Astrocyte of the hippocampus (primary cell): ENCODE measurements at places on chromosomes 2 and 18.
A peak's percentile ranks its signal among the peaks of the same experiment; 100 is the strongest.

DNA sequence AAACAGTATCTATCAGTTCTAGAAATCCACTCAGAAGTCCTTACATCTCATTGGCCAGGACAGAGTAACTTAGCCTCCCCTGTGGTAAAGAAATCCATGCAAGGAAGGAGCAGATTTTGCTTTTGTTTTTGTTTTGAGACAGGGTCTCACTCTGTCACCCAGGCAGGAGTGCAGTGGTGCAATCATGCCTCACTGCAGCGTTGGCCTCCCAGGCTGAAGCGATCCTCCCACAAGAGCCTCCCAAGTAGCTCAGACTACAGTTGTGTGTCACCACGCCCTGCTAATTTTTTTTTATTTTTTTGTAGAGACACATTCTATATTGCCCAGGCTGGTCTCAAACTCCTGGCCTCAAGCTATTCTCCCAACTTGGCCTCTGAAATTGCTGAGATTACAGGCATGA is 185.1 kb downstream of the NRP2 start:
- DNase-seq, result no peak

DNA sequence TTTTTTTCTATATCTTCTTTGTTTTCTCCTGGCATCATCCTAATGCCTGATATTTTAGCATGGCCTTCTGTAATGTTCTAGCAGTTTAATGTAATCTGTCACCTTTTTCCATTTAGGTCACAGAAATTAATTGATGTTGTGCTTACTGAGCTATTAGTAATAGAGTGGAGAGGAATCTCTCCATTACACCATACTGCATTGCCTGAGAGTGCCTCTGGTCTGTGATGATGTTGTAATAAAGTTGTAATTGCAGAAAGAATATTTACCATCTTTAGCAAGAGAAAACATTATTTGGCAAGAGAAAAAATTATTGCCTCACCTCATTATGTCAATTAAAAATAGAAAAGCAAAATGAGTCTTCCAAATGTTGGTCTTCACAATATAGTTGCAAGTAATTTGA is 213.2 kb downstream of the KCNJ3 start:
- no peak for DNase-seq

DNA sequence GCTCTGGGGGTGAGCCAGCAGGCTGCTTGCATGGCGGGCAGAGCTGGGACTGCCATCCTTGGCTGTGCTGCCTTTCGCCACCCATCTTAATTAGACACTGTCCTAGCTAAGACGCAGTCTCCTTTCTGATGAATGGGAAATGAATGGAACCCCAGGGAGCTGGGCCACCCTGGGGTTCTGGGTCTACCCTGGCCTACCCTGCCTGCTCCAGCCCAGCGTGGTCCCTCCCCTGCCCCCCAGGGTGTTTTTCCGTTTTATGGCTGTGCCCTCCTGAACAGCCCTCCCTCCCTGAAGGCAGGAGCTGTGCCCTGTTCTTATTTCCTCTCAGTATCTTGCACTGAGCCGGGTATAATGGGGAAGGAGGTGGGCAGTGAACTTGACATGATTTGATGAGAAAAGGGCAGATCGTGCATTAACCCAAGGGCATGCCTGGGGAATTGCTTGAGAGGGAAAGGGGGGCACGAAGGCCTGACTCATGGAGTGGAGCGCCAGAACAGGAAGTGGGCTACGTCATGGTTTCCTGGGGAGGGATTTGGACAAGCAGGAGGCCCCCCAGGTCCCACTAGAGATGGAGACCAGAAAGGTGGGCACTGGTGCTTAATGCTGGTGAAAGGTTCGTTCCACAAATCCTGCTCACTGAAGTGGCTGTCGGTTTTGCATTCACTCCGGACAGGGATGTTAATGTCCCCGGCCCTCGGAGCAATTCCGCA is 165.0 kb downstream of the KLHL29 start:
- peak; percentile 44 for DNase-seq

DNA sequence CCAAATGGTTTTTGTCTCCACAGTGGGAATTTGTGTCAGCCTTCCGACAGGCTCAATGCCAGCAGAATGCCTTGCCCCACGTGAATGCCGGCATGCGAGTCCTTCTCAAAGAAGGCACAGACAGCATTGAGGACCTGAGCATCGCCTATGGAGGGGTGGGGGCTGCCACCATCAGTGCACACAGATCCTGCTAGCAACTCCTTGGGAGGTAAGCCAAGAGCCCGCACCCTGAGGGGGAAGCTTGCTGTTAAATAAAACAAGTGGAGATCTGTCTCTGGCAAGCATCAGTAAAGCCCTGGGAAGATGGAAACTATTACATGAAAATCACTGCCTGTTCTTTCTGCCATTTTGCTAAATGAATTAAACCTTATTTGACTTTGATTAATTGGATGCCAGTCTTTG is 67.5 kb upstream of the BZW1 start:
- DNase-seq, result no peak

DNA sequence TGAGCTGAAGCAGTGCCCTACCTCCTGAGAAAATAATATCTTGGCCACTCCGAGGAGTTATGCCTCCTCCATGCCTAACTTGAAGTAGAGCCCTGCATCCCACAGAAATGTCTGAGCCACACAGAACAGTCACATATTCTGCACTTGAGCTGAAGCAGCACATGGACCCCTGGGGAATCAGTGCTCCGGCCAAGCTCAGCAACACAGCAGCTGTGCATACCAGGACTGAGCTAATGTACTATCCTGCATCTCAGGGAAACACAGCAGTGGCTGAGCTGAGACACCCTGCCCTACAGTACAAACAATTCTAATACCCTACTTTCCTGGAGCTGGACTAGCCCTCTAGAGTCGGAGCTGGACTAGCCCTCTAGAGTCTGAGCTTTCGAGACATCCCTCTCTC is 166.9 kb downstream of the ZNF516 start:
- DNase-seq, result no peak

DNA sequence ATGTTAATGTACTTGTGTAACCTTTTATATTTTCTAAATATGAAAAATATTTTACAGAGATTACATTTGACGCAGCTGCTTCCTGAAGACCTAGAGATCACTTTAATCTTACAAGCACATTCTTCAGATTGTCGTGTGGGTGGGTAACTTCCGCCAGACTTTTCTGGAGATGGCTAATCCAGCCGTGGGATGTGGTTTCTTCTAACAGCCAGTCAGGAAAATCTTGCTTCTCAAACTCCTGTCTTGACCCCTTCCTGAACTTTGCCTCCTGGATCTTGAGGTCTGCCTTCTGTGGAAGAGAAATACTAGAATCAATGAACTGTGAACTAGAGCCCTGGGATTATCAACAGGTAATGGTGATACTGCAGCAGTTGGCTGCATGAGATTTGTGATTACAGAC is 401.6 kb upstream of the TNP1 start:
- DNase-seq, result peak; percentile 11

GRCh38 chr18:7177116-7177744 is 53.7 kb upstream of the LRRC30 start:
- peak; percentile 80 for DNase-seq

DNA sequence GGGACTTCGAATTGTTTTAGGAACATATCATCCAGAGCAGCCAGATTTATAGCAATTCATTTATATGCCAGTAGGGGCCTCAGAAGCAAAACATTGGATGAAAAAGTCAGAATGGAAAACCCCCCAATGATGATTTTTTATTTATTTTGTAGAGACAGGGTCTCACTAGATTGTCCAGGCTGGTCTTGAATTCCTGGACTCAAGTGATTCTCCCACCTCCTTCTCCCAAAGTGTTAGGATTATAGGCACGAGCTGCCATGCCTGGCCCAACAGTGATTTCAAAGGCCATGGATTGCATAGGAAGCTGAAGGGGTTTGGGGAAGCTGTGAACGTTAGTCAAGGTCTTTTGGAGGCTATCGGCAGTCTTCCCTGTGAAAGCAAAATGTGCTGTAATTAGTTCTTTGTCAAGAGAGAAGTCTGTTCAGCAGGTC is 21.9 kb upstream of the MCFD2 start:
- peak; percentile 7 for DNase-seq

- peak; percentile 37 for DNase-seq
Measured at GRCh38 chr2:181264001-181264400, 193.2 kb upstream of the ITGA4 start.

DNA sequence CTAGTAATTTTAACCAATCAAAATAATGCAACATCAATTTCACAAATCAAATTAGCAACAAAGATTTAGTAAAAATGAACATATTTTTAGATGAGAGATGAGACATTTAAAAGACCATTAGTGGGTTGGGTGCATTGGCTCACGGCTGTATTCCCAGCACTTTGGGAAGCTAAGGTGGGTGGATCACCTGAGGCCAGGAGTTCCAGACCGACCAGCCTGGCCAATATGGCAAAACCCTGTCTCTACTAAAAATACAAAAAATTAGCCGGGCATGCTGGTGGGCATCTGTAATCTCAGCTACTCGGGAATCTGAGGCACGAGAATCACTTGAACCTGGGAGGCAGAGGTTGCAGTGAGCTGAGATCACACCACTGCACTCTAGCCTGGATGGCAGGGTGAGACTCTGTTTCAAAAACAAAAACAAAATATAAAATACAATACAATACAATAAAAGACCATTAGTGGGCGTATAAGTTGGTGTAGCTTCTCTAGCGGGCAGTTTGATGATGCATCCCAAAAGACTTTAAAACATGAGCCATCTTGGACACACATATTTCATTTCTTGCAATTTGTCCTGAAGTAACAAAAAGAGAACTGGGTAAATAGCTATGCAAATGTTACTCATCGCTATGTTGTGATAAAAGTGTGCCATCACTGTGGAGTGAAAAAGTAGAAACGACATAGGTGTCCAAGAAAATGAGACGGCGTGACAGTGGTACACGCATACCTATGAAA is 101.8 kb downstream of the COL6A3 start:
- DNase-seq, result no peak

GRCh38 chr2:221100467-221101089 is 471.5 kb downstream of the EPHA4 start:
- DNase-seq, result peak; percentile 26

DNA sequence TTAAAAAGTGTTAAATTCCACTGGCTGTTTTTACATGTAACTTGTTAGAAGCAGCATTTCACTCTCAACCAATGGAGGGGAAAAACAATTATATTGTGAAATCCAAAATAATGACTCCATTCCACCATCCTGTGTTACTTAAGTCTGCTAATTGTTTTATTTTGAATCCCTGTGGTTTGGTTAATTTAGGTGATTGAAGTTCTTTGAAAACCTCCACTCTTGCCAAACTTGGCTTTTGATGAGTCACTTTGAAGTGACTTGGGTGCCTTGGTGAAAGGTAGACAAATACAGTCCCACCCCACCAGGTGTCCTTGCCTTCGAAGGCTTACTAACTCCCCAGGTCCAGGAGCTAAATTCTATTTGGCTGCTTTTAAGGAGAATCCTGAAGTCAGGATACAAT is 1303.8 kb upstream of the NRXN1 start:
- no peak for DNase-seq

DNA sequence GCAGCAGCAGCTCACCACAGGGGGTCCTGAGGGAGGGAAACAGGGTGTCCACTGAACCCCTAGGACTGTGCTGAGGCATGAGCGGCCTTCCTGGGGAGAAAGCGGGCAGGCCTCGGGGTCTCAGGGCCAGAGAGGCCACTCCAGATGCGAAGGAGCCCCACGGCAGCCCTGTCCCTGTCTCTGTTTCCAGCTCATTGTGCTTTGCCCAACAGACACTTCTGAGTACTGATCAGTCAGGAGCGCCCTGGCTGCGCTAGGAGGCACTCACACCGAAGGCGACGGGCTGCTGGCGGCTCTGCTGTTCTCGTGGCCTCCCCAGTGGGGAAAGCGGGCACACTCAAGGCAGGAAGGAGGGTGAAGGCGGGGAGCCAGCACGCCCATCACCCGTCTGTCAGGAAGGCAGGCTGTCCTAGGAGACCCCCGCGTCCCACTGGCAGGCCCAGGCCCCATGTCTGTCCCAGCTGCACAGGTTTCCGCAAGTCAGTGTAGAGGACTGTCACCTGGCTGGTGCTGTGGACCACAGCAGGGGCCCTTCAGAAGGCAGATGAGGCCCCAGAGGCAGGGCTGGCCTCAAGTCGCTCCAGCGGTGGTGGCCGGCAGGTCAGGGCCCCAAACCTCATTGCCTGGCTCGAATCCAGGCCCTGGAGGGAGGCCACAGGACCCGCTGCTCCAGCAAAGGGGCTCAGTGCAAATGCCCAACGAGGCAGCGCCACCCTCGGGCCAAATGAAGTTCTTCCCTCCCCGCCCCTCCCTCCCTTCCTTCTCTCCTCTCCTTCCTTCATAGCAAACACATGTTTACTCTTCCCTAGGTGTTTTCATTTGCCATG is 6.8 kb downstream of the ESPNL start:
- peak; percentile 33 for DNase-seq

DNA sequence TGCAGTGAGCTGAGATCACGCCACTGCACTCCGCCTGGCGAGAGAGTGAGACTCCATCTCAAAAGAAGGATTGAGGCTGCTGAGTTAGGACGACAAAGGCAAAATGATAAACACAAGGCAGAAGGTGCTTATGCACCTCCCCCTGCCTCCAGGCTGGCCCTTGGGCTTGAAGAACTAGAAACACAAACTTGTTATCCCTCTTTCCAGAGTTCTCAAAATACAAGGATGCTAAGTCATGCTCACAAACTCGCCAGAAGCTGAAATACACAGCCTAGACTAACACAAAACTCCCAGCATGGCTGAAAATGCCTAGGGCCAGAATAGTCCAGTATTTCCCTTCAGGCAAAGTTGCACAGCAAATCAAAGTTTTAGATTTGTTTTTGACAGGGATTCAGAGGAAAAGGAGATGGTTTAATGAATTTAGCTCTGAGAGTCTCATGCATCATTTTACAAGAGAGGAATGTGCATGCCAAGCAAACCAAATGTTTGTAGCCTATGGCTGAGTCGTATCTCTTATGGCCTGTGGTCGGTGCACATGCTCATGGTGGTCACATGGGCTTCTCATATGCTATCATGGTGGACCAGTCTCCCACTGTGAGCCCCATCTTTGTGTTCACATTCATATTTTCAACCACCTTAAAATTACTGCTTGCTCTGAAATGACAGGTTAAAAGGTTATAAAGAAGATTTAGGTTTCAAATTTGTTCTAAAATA is 16.2 kb upstream of the MREG start:
- no peak for DNase-seq

GRCh38 chr2:76516861-76517573 is 806.3 kb upstream of the GCFC2 start:
- DNase-seq, result no peak

DNA sequence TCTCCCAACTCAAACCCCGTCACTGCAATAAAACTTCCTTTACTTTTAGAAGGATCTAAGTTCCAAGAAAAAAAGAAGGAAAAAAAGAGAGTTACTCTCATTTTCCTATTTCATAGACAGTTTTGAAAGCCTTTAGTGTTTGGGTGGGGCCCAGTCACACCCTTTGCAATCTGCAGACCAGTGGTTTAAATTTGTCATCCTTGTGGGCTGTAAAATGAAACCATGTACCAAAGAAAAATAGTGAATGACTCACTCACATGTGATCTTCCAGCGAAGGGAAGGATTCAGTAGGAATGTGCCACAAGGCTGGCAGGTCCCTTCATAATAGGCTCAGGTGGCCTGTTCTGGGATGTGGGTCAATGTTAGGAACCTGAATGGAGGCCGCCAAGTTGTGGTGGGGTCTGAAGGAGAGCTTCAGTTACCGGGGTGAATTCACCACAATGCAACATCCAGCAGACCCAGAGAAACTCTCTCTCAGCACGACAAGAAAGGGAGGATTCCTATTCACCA is 28.3 kb downstream of the ANXA4 start:
- peak; percentile 86 for DNase-seq
